ENCODE measurements at places on chromosomes 5 and 9.

DNA sequence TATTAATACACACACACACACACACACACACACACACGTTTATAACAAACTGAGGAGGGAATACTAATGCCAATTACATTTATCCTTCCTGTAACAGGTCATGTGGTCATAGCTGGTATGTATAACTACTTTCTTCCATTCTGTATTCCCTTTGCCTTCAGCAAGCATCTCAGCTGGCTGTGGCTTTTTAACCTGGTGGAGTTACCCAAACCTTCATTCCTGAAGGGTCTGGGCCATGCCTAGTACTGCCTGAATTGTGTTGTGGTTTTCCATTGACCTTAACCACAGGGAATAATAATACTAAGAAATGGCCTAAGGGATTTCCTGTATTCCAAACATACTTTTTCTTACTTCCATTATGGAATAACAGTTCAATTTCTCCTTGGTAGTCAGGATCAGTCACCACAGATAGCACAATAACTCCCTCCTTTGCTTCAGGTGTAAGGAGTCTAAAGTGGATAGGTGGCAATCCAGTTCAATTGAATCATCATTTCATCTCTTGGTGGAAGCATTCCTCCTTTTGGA lies 222.2 kb upstream of the MEF2C start:
- DNase-seq, result no peak

DNA sequence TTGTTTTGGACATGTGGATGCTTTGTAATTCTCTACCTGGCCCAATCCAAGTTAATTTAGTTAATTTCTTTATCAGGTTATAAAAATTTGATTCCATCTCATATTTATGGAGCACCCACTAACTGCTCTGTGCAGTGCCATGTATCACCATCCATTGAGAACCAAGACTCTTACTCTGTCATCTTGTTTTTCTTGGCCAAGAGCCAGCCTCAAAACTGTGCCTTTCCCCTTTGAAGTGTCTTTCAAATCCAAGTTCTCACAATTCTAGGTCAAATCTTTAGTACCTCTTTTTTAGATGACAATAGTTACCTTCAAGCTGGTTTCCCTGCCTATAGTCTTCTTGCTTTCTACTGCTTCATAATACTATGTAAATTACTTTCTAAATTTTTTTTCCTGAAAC lies 3.2 kb downstream of the COMMD10 start:
- DNase-seq, result no peak

GRCh38 chr5:114252226-114252625 lies 109.6 kb upstream of the KCNN2 start:
- DNase-seq, result no peak

DNA sequence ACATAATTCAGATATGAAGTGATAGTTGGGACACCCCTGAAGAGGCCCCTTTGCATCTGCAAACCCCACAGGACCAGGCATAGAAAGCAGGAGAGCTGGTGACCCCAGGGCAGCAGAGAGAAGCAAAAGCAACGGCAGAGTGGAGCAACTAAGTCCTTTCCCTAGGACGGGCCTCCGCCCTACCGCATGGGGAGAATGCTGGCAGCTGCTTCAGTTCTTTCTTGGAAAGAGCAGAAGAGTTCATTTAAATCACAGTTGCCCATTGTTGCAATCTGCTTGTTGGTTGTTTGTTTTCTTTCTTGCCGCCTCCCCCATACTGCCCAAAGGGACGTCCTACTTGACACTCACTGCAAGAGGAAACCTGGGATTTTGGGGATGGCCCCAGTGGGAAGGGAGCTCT lies 126.2 kb downstream of the ADAMTS16 start:
- DNase-seq, result no peak

DNA sequence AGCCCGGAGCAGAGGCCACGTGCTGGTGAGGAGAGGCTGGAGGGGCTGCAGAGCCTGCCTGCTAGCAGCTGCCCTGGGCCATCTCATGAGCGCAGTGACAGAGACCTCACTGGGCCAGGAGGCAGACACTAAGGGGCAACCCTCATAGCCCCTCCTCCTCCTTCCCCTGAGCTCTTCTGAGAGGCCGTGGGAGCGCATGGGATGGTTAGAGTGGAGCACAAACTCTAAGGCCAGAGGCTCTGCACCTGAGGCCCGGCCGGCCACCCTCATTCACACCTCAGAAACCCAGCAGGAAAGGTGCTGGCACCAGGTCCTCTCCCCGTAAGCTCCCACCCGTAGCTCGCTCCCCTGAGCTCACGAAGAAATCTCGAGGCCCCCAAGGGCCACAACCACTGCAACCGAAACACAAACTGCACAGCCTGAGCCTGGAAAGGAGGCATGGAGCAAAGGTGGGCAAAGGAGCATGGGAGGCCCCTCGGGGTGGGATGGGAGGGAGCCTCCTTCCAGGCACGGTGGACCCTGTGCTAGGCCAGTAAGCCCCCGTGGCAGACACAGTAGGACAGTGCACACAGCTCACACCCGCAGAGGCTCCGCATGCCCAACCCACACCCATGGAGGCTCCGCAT lies 17.7 kb downstream of the CAMSAP1 start:
- DNase-seq, result no peak

GRCh38 chr9:93911136-93911745 lies 43.9 kb downstream of the BARX1 start:
- no peak for DNase-seq

Measured in stimulated activated CD8-positive, alpha-beta memory T cell treated with anti-CD3 and anti-CD28 coated beads, Interleukin-15, amount 100 ng/mL, for 24 hours (primary cell).